Stimulated activated CD8-positive, alpha-beta memory T cell treated with anti-CD3 and anti-CD28 coated beads, Interleukin-4, amount 100 ng/mL, for 1 hour (primary cell): ENCODE measurements at places on chromosomes 3 and 15.

DNA sequence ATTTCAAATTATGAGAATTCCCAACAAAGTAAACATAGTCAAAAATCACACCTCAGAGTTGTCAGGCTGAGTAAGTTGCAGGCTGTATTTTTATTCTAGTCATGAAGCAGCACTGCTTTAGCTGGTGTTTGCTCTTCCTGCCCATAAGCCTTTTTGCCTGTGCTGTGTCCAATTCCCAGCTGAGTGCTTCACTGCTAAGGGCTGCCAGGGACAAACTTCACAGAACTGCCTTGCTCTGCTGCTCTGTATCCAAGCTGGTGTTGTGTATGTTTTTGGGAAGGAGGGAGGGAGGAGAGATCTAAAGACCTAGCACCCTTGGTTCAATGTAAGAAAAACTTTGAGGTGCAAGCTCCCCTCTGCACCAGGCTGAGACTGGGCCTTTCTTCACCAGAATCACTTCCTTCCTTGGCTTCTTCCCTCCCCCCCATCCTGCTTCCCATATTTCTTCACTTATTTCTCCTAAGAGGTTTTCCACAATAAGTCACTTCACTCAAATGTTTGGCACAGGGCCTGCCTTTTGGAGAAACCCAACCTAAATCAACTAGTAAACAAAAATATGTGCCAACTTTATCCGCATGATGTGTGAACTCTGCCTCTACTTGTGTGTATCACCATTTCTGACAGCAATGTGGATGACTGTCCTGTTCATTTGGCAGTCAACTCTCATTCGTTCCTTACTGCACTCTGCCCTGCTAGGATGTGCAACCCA, 156.1 kb downstream of the TBL1XR1 start:
- no peak for DNase-seq

- DNase-seq: no peak
Measured at GRCh38 chr3:10758304-10759037, 57.6 kb upstream of the SLC6A11 start.

GRCh38 chr15:64630396-64631107, 144.8 kb downstream of the RBPMS2 start:
- no peak for DNase-seq

DNA sequence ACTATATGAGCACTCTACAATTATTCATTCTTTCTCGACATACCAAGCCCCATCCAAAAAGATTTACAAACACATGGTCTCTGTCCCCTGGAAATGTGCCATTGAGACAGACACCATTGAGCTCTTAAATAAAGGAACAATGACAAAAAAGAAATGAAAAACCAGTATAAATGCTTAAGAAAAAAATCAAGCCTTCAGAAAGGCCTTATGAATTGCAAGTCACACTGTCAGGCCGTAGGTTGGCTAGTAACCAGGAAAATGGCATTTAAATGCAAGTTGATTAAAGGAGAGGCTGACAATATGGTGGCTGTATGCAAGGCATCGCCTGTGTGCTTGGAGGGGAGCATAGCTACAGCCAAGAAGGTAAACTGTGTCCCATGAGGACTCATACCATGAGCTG, 49.7 kb downstream of the SRGAP3 start:
- no peak for DNase-seq

GRCh38 chr3:175702956-175703355, 843.8 kb downstream of the NAALADL2 start:
- DNase-seq: no peak

DNA sequence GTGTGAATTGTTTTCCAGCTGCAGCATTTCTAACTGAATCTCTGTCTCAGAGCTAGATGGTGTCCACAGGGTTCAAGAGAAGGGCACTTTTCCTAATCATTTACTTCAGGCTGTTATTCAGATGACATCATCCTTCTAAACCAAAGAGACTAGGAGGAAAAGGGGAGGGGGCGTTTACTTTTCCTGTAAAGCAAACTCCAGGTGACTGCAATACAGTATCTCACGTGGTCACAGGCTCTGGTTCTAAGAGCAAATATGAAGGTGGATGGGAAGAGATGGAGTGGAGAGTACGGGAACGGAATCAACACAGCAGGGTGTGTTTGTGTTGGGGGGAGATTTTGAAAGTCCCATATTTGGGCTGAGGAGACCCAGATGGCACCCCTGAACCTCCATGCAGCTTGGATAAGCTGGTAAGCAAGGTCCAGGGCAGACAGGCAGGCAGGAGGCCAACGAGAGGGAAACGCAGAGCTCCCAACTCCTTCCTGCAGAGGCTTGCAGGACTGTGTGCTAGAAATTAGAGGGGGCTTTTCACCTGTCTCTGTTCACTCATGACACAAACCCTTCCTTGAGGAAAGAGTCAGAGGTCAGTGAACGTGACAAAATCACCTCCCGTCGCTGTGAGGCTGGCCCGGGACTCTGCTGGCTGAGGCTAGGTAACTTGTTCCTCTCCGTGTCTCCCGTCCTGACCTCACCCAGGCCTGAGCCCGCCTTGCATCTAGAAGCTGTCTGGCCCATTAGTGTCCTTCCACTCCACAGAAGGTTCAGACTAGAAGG, 151.2 kb downstream of the OPA1 start:
- no peak for DNase-seq

- no peak for DNase-seq
Measured at GRCh38 chr3:34229876-34230275, 431.4 kb downstream of the PDCD6IP start.

- no peak for DNase-seq
Measured at GRCh38 chr3:10457560-10457959, 47.8 kb downstream of the ATP2B2 start.

GRCh38 chr3:193816656-193817311, 223.8 kb downstream of the OPA1 start:
- no peak for DNase-seq

DNA sequence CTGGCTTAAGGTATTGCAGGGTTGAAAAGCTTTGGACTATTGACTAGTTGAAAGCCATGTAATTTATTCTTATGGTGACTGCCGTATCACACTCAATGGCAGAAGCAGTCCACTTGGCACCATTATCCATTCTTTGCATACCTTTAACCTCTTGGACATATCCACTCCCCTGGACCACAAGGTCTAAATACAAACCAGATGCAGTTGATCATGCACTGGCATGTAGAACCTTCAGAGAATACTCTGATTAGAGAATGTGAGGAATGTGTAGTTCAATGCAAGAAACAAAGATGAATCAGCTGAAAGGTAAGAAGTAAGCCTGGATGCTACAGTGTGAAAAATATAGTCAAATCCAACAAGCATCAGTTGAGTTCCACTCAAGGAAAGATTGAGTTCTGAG, 93.1 kb downstream of the FRMD5 start:
- DNase-seq: no peak

DNA sequence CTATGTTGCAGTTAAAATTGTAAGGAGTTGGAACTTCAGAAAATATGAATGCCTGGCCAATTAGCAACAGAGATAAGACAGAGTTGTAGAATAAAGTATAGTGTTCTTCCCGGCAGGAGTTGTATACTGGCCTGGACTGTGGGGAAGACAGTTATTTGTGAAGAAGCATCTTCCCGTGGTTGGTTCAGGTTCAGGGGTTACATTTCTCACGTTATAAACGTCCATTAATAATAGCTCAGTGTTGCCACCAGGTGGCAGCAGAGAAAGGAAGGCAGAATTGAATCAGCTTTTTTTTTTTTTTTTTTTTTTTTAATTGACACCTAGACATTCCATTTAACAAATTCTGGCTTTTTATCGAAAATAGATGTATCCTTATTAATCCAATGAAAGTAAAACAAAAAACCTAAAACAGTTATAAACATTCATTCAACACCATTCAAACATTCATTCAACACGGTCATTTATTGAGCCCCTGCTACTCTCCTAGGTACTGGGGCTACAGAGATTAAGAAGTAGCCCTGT, 66.4 kb upstream of the NR2E3 start:
- peak; percentile 50 for DNase-seq

GRCh38 chr3:138941259-138941885, 5.6 kb downstream of the FOXL2 start:
- DNase-seq: no peak

DNA sequence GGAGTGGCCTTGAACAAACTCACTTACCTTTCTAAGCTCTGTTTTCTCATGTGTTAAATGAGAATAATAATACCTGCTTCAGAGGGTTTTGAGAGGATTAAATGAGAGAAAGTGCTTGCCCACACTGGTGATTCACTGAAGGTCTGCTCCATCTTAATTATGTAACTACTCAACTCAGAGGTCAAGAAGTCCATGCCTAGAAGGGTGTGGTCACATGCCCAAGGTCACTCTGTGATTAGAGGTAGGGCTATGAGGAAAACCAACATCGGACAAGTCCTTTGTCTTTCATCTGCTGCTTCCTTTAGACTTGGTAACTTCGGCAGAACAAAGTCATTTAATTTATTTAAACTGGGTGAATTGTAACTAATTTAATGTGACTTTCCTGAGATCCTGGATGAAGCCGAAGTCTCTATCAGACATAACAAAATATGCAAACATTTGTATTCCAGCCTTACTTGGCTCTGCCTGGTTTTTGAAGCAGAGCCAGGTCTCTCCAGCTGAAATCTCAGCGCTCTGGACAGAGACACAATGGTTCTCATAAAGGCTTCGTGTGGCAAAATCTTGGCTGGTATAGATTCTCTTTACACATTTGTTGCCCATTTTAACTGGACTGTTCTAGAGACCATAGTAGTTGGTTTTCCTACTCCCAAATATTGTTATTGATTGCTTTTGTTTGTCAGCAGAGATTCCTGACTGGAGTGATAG, 3.0 kb downstream of the CHRNA7 start:
- no peak for DNase-seq

DNA sequence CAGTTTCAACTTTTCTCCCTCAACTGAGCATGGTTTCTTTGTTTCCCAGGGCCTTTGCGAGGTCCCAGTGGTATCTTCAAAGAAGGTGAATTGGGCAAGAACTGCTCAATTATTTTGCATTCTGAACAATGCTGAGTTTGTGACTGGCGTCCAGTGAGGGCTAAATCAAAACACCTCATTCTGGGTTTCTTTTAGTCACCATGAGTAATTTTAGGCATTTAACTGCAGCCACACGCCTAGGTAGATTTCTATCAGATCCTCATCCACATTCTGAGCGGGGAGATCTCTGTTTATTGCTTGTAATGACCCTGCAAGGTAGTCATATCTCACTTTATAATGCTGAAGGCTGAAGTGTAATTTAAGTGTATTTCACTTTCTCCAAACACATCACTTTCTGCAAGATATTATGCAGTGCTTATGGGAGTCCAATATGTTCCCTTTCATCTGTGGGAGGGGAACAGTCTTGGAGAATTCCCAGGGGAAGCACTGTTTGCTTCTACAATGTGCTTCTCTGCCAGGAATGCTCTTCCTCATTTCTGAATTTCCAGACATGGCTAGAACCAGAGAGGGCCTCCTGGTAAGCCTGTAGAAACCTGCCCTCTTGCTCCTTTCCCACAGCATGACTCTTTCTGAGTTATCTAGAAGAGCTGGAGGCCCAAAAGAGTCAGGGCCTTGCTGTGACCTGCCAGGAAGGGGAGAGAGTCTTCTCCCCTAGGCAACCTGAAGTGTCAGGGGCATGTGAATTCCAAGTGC, 91.7 kb downstream of the FRMD4B start:
- DNase-seq: no peak

DNA sequence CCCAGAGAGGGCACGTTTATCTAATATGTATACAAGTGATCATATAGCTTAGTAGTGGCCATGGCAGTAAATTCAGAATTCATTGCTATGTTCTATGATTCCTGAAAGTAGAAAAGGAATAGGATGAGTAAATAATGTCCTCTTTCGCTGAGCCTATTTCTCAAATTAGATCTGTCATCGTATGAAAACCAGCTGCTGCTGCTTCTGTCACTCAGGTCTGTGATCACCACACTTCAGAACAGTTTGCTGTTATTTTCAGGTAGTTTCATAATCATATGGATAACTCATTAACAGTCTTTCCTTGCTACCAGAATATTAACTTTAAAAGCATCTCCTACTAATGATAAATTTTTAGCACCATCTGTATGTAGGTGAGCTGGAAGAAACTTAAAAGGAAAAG, 289.1 kb upstream of the AZI2 start:
- no peak for DNase-seq

GRCh38 chr3:27666272-27666671, 55.9 kb downstream of the EOMES start:
- no peak for DNase-seq

DNA sequence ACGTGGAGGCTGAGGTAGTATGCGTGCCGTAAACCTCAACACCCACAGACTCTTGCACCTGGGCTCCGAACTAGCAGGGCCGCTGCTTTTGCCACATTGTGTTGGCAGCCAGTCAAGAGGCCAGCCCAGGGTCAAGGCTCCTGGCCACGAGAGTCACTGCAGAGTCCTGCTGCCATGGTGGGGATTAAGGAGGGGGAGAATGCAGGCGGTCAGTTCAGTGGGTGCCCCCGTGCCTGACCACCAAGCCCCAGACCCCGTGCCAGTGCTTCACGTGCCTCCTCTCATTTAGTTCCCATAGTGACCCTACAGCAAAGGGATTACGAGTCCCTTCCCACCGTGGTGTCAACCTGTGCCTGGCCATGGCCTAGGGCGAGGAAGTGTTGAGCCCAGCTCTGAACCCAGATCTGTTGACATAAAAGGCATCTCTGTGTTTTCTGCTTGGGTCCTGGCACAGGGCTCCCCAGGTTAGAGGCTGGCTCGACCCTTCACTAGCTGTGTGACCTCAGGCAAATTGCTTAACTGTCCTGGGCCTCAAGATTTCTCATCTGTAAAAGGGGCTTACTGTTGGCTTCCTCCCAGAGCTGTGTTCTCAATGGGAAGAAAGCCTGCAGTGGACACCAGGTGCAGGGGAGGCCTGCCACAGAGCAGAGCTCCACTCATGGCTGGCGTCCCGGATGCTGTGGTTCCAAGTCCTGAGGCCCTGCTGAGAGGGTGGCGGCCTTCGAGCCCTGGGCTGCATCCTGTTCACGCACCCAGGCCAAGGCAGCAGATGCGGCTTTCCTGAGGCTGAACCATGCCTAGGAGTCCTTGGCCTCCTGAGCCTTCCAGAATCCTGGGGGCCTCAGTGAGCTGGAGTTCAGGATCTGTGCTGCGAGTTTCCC, 32.8 kb downstream of the FBLN2 start:
- DNase-seq: no peak

GRCh38 chr3:168341192-168341815, 245.6 kb upstream of the GOLIM4 start:
- no peak for DNase-seq

DNA sequence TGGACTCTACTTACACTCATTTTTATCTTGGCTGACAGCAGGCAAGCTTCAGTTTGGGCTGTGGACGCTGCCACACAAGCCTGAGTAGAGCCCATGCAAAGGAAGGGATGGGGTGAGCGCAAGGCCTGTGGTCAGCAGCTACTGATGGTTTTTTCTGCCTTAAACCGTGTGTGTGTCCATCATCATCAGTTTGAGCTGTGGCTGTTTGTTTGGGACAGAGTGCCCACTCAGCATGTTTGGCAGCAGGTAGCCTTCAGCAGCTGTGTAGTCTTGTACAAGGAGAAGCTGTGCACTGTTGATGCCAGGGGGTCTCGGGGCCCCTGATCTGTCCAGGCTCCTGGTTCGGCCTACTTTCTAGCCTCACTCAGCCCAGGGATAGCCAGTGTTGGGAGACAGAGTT, 3.5 kb downstream of the RBM15B start:
- no peak for DNase-seq

DNA sequence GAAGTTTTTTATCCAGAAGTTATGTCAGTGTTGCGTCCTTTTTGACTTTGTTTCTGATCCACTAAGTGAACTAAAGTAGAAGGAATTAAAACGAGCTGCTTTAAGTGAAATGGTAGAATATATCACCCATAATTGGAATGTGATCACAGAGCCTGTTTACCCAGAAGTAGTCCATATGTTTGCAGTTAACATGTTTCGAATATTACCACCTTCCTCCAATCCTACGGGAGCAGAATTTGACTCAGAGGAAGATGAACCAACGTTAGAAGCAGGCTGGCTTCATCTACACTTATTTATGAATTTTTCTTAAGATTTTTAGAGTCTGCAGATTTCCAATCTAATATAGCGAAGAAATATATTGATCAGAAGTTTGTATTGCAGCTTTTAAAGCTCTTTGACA, 57.6 kb downstream of the DNAH1 start:
- no peak for DNase-seq
